ENCODE measurements at places on chromosomes 6 and 20.

GRCh38 chr6:106807947-106808611, 166.4 kb downstream of the CD24 start:
- no peak for DNase-seq

DNA sequence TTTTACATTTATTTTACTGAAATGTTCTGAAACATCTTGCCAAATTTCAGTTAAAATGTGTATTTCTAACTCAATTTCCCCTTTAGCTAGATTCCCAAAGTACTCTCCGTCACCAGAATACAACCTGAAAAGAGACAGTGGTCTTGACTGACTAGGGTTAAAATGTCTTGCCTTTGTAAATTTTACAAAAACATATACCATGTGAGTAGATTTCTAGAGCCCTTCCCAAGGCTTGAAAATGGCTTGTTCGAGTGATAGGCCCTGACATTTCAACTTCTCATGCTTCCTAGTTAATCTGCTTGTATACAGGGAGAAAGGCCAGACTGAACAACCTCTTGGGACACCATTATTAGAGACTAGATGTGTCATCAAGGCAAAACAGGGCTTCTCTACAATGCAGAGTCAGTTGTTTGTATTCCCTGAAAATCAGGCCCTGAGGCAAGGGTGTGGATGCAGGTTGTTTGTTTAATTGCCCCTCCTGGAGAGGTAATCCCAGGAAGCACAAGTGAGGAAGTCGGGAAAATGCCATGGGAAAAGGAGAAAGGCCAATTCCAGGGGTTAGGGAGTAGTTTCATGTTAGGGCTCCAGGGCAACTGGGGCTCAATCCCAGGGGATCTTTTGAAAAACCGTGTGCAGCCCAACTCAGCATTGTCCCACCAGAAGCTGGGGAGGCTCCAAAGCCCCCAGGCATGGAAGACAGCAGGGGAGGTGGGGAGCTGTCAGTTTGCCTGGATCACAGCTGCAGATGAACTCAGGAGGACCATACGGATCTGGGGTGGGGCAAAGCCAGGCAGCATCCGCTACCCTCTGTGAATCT, 11.6 kb upstream of the TFB1M start:
- DNase-seq, result no peak

- DNase-seq, result no peak
Observed at GRCh38 chr6:147065786-147066185, 138.4 kb upstream of the STXBP5 start.

DNA sequence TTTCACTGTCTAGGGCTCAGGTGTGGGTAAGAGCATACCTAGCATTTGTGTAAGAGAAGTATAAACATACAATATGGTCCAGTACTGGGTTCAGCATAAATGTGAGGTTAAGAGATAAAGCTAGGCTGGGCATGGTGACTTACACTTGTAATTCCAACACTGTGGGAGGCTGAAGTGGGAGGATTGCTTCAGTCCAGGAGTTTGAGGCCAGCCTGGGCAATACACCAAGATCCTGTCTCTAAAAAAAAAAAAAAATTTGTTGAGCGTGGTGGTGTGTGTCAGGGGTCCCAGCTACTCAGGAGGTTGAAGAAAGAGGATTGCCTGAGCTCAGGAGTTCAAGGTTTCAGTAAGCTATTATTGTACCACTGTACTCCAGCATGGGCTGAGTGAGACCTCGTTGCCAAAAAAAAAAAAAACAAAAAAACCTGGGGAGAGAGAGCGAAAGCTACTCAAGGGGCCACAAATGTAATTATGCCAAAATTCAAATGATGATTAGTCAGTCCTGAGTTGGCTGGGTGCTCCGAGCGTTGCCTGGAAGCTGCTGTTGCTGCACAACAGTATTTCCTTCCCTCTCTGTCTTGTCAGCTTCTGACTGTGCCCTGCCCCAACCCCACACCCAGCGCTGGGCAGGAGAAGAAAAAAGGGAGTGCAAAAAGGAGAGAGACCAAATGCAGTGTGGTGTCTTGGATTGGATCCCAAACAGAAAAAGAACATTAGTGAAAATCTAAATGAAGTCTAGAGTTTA, 24.0 kb downstream of the CMTR1 start:
- DNase-seq, result peak; percentile 59

DNA sequence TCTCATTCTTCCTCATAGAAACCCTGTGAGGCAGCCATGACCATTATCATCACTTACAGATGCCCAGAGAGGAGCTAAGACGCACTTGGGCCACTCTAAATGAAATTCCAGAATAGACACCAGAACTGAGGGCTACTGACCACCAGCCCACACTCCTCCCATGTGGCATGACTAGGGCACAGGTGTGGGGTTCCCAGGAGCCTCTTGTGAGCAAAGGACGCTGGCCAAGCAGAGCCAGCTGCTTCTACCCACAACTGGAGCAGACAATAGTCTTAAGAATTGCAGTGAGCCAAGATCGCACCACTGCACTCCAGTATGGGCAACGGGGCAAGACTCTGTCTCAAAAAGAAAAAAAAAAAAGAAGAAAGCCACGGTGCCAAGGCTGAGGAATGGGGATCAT, 10.0 kb downstream of the AHCY start:
- no peak for DNase-seq

GRCh38 chr6:168623736-168624135, 182.8 kb downstream of the SMOC2 start:
- DNase-seq, result no peak

- DNase-seq, result no peak
Observed at GRCh38 chr20:53576586-53577318, 16.9 kb downstream of the ZNF217 start.

DNA sequence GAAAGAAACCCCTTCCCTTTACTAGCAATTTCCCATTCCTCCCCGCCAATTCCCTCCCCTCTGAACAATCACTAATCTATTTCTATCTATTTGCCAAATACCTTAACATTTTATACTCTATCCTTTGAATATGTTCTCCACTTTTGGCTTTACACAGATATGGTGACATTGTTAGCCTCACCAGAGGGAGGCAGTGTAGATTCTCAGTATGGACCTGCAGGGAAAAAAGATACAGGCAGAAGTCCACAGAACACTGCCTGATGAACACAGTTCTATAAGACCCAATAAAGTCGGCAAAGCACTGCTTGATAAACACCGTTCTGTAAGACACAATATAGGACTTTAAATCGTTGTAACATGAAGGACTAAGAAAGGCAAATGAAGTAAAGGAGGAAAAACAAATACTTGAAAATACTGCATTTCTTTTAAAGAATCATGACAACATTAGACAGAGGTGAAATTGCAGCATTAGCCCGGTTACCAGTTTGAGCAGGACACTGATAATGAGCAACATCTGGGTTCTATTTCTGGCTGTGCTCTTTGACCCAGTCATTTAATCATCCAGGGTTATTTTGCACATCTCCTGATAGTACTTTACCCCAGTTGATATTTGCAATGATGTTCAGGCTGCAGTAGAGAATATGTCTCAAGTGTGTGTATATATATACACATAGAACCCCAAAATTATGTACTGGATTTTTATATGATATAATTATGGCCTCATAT, 296.8 kb downstream of the UTRN start:
- DNase-seq, result peak; percentile 45

DNA sequence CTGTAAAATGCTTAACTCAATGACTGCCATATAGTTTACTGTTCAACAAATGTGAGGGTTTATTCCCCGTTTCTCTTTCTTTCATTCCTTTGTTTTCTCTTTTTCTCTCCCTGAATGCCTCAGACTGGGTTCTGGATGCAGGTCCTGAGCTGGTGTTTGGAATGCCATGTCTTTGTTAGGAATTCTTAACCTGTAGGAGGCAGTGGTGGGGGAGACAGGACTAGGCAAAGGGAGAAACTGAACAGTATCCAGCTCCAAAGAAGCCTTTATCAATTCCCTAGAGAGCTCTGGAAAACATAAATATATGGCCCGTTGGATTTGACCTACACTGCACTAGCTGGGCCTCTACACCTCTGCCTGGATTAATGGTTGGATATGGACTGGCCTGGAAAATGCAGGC, 621.2 kb upstream of the SLC35B3 start:
- DNase-seq, result no peak

DNA sequence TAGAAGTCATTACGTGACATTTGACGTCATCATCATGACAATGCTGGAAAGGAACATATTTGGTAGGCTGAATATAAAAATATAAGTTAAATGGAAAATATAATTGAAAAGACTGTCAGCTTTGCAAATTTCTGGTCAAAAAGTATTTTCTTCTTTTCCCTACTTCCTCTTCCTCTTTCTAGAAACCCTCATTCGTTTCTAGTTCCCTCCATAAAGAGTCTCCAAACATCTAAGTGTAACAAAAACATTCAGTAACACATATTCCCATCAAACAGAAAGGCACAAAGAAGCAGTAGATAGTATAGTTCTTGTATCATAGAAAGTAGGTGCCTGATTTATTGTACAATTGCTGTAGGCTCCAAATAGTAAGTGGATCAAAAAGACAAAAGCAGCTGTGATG, 150.8 kb upstream of the FAM83B start:
- DNase-seq, result no peak

Measured in head of caudate nucleus (tissue), 42 donors.